Gastrocnemius medialis (tissue), 4 donors: ENCODE measurements at places on chromosomes 6 and 20.

DNA sequence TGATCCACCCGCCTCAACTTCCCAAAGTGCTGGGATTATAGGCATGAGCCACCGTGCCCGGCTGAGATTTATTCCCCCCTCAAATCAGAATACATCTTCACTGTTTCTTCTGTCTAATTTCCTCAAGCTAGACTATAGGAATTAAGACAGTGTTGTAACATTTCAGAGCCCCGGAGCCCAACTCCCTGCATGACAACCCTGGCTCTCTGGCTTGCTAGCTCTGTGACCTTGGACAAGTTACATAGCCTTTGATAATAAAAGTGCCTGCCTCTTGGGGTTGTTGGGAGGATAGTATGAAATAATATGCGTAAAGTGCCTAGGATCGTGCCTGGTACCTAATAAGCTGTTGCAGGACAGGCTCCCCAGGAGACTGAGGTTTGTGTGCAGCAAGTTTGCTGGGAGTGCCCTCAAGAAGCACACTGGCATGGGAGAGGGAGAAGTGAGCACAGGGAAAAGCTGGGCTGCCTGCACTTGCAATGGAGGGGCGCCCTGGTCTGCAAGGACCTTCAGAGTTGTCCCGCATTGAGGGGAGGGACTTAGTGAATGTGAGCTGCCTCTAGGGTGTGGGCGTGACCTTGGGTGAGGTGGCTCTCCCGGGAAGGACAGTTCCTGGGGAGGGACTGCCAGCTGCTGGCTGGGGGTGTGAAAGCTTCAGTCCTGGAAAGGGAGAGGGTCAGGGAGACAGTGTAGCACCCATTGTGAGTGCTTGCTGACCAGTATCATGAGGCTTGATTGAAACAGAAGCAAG, 43.4 kb downstream of the TAF8 start:
- H3K4me3 ChIP-seq, result no peak overlapping the region
- H3K27ac ChIP-seq, result no peak overlapping the region
- no peaks in the 10 kb centered on the region for H3K36me3 ChIP-seq
- no peak for DNase-seq

DNA sequence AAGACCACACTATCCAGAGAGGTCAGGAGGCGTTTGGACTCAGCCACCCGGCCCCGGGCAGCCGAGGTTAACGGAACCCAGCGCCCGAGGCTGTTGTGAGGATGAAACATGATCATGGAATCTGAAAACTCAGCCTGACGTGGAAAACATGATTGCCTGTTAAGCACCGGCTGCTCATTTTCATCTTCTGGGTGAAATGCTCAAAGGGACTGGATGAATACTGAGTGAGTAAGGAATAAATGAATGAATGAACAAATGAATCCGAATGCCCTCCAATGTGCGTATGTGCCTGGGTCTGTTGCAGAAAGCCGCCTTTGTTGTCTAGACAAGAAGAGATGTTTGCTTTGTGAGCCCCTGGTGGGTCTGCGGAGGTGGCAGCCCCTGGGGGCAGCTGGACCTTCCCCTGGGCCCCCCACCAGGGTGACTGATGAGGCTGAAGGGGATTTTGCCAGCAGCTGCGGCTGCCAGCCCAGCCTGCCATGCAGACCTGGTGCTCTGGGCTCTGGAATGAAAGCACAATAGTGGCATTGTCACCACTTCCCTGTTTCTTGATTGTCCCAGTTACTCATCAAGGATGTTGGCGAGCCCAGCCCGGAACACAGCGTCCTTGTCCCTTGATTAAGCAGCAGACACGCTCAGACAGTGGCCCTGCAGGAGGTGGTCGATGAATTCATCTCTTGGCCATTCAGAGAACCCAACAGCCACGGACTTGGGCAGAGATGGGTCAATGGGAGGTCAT, 211.1 kb downstream of the ANKRD60 start:
- H3K27ac ChIP-seq, result no peak overlapping the region
- DNase-seq, result no peak
- H3K36me3 ChIP-seq, result no peaks in the 10 kb centered on the region
- H3K27me3 ChIP-seq, result no peaks in the 10 kb centered on the region
- H3K4me3 ChIP-seq, result no peak overlapping the region
- peaks cover 15% of the 10 kb centered on the region for H3K4me1 ChIP-seq

GRCh38 chr6:111558690-111559187, 46.9 kb downstream of the TRAF3IP2 start:
- H3K27me3 ChIP-seq, result no peaks in the 10 kb centered on the region
- no peak for DNase-seq
- H3K4me1 ChIP-seq, result peaks cover 56% of the 10 kb centered on the region

DNA sequence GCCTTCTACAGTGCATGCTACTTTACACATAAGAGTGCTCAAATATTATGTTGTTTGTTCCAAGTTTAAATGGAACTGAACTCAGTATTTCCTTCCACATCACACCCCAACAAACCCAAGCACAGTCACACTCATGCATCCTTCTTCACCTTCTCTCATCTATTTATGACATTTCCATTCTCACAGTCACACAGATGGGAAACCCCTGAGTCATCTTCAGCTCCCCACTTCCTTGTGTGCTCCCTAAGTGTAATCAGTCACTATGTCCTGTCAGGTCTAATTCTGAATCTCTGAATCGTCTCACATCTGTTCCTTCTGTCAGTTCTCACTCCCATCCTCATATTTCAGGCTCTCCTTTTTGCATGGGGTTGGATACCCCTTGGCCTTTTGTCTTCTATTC, 96.0 kb downstream of the RIMS1 start:
- no peaks in the 10 kb centered on the region for H3K36me3 ChIP-seq
- no peak overlapping the region for H3K27ac ChIP-seq
- H3K4me1 ChIP-seq, result no peaks in the 10 kb centered on the region
- DNase-seq, result no peak
